ENCODE measurements at places on chromosomes 7 and 10. TPM values are rescaled to one million over a fixed set of nuclear protein-coding genes. Genes with fewer than 3 reads are reported as not detected.
A peak's percentile ranks its signal among the peaks of the same experiment; 100 is the strongest.

ARHGEF35 gene
- 69.1 TPM for total RNA-seq

DNA sequence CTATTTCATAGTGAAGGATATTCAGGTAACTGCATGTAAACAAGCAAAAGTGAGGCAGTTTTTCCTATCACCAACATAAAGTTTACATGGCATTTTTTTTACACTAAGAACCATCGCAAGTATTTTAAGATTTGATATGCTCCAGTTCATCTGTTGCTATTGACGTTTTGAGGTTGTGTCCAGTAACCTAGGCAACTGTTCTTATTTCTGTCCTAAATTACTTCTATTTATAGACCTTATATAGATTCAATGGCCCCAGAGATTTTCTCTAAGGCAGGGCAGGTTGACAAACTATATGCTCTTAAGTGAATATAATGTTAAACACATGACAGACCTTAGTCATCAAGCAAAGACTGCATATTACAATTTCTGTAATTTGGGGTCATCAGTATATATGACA lies 830.2 kb upstream of the LRRTM3 start:
- no peaks in the 10 kb centered on the region for H3K36me3 ChIP-seq
- H3K4me1 ChIP-seq = no peaks in the 10 kb centered on the region
- no peak for DNase-seq
- H3K4me3 ChIP-seq = no peak overlapping the region
- no peak overlapping the region for H3K27ac ChIP-seq

- H3K4me3 ChIP-seq = no peak overlapping the region
- peaks cover 10% of the 10 kb centered on the region for H3K4me1 ChIP-seq
- H3K27ac ChIP-seq = no peak overlapping the region
- H3K27me3 ChIP-seq = no peaks in the 10 kb centered on the region
- DNase-seq = no peak
- H3K36me3 ChIP-seq = no peaks in the 10 kb centered on the region
Measured at GRCh38 chr10:114708717-114709335, 50.8 kb upstream of the ABLIM1 start.

HOXA11 gene
- not detected for total RNA-seq

DNA sequence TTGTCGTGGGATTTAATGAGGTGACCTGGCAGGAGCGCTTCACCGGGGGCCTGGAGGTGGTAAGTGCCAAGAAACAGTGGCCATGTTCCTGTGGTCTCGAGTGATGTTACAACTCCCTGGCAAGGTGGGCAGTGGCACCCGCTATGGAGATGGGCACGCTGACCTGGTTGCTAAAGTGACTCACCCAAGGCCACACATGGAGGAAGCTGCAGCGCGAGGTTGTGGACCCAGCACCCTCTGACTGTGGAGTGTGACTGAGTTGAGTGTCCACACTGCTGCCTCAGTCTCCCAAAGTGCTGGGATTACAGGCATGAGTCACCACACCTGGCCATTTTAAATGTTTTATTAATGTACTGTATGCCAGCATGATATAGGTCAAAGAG lies 73.2 kb downstream of the RGS10 start:
- H3K27me3 ChIP-seq = no peaks in the 10 kb centered on the region
- no peak overlapping the region for H3K27ac ChIP-seq
- no peak for DNase-seq
- H3K36me3 ChIP-seq = no peaks in the 10 kb centered on the region
- H3K4me3 ChIP-seq = no peak overlapping the region

NODAL gene
- not detected for total RNA-seq

DNA sequence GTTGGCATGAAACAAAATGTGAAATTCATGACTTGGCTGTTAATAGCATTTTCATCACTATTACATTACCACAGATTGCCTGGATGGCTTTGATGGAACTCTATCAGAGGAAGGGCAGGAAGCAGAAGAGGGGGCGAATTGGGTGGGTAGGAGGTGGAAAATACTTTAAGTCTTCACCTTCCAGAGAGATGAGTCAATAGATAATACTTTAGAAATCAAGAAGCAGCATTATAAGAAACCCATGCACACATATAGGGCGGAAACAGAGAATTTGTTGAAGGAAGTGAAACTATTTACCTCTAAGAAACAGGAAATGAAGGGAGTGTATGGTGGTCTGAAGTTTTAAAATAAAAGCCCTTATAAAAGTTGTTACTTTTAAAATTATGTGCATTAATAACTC lies 152.1 kb upstream of the TARP start:
- H3K27ac ChIP-seq = no peak overlapping the region
- H3K27me3 ChIP-seq = no peaks in the 10 kb centered on the region
- H3K4me1 ChIP-seq = no peaks in the 10 kb centered on the region
- no peak for DNase-seq

GRCh38 chr7:100585511-100586265 lies at the start of gene LRCH4:
Gene LRCH4, minus strand, starts transcription at chr7:100586129. Its CDS starts 29 bp downstream, at chr7:100586100.
- H3K4me3 ChIP-seq = peak within 1 kb of the TSS; percentile 68
- H3K4me1 ChIP-seq = peaks cover 36% of the 10 kb centered on the region

SEC61A2 gene
- total RNA-seq = 12.1 TPM

Measured in thyroid gland (tissue), 4 donors.